ENCODE measurements at places on chromosomes 6 and 20.

DNA sequence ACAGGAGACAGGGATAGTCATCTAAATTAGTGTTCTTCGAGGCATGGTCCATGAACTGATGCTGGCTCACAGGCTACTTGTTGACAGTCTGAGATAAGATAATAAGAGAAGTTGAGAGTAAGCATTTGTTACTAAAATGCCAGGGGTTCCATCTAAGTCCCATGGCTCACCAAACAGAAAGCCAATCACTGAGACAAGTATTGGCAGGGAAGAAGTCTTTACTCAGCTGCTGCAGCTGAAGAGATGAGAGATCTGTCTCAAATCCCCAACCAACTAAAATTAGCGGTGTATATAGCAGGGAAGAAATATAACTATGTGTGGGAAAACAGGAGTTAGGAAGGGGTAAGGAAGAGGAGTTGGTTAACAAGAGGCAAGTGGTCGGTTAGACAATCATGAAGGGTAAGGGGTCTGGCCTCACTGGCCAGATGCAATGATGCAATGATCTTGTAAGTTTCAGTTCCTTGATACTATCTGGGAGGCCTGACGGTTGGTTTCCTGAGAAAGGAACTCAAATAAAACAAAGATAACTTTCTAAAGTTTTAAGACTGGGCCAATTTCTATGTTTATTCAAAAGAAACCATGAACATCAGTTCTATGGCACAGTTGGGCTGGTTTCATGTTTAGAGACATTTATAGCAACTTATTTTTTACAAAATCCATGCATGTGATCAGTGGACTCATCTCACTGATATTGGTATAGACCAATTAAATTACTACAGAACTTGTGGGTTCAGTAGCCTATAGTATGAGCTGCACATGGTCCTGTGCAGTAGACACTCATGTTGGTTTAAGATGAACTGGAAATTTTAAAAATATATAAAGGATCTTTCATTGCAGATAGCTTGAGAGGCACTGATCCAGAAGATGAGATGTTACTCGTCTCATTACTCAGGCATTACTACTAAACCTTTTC is 9.9 kb upstream of the HEBP2 start:
- no peak for DNase-seq

DNA sequence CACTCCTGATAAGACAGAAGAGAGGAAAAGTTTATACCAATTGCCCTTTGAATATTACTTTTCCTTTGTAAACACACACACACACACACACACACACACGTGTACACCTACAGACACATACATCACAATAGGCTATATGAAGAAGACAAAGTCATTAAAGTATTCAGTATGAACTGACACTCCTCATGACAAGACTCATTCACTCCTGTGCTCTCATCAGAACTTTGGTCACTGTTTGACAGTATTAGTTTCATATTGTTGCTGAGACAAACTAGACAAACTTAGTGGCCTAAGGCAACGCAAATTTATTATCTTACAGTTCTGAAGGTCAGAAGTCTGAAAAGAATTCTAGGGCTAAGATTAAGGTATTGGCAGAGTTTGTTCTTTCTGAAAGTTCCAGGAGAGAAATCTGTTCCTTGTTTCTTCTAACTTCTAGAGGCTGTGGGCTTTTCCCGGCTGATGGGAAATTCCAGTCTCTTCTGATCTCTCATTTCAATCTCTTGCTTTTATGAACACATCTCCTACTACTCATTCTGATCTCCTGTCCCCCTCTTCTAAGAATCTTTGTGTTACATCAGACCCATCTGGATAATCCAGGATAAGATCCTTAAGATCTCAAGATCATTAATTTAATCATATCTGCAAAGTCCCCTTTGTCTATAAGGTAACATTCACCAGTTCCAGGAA is 171.3 kb downstream of the HACE1 start:
- no peak for DNase-seq

GRCh38 chr6:45702849-45703739 is 312.6 kb downstream of the CLIC5 start:
- no peak for DNase-seq

GRCh38 chr20:45925821-45926506 is 8.5 kb upstream of the PCIF1 start:
- DNase-seq = no peak

- no peak for DNase-seq
Measured at GRCh38 chr6:35409245-35409644, 42.9 kb upstream of the FANCE start.

- DNase-seq = no peak
Measured at GRCh38 chr6:170187669-170188566, 103.0 kb downstream of the DLL1 start.

- DNase-seq = no peak
Measured at GRCh38 chr6:7114744-7115458, 7.1 kb downstream of the RREB1 start.

GRCh38 chr20:48492715-48493070 is 335.1 kb downstream of the PREX1 start:
- DNase-seq = no peak

- DNase-seq = no peak
Measured at GRCh38 chr6:116349216-116349615, 21.5 kb upstream of the DSE start.

DNA sequence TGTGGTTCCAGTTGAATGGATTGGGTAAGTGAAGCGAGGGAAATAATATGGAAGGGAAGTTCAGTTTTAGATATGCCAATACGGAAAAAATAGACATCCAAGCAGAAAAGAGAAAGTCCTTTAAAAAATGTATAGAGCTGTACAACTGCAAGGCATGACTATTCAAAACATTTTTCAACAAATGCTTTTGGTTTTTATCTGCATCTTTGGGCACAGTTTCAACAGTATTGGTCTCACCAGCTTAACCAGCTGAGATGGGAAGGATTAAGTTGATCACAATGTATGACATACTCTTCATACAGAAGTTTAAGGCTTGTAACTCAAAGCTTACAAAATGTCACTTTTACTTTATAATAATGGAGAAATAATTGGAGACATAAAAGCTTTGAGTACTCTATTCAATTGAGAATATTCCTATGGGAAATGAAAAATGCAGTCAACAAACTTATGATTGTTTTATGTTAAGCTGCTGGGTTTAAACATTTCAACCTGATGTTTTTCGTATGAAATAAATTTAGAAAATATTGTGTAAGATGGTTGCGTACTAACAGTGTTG is 16.3 kb upstream of the UTRN start:
- DNase-seq = no peak

DNA sequence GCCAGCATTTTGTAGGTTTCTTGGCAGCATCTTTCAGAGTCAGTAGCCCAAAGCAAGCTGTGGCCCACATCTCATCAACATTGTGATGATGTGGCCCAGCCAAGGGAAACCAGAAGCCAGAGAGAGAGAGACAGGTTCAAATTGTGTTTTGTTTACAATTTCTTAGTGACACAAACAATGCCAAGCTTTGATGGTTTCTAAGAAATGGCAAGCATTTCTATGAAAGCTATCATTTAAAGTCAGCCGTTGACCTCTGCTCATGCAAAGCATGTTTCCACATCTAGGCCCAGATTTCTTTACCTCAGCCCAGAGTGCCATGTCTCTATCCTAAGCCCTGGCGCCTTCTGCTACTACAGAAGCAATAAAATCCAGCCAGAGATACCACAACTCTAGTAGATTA is 32.9 kb downstream of the GCM1 start:
- DNase-seq = no peak

GRCh38 chr20:9503526-9504245 is 10.7 kb upstream of the LAMP5 start:
- no peak for DNase-seq

GRCh38 chr6:6575143-6575542 is 13.4 kb upstream of the LY86 start:
- no peak for DNase-seq

- DNase-seq = no peak
Measured at GRCh38 chr6:6058054-6058444, 51.3 kb upstream of the NRN1 start.

DNA sequence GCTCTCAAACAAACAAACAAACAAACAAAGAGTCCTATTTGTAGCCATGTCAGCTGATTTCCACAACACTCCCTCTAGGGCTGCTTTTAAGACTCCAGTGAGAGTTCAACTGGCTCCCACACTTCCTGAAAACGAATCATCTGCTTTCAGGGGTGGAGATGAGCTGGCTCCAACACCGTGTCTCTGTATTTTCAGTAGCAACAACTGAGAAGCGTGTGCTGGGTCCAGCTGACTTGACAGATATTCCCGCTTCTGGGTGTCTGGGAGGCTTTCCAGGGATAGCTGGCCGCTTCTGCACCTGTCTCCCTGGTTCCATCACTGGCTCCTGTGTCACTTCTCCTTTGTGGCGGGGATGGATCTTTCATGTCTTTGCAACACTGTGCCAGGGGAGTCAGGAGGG is 272.5 kb upstream of the SOX4 start:
- DNase-seq = no peak

DNA sequence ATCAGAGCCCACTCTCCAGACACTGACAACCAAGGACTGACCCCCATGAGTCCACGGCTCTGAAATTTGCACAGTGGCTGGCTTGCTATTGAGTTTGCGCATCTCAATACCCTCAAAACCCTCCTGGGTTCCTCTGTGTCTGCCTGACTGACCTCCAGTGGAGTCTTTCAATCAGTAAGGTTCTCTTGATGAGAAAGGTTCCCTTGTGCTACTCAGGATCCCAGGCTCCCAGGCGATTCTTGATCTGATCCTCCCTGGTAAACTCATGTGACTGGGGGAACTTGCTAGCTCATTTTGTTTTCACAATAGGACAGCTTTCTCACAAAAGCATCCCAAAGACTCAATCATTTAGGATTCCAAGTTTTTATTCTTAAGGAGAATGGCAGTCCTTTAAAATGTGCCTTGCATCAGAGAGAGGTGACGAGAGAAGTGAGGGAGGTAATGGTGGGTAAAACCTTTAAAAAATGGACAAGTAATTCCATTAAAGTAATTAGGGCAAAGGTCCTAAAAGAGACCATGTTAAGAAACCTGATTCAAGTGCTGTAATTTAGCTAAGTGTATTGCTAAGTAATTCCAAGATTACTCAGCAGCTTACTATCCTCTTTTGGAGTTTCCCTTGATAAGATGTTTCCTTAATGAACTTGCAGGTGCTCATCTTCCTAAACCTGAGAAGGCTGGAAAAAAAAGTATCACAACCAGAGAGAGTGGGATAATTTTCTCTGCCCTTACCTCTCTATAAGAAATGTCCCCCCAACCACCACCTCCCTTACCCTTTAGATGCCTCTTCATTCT is 304.7 kb upstream of the SGK1 start:
- no peak for DNase-seq

DNA sequence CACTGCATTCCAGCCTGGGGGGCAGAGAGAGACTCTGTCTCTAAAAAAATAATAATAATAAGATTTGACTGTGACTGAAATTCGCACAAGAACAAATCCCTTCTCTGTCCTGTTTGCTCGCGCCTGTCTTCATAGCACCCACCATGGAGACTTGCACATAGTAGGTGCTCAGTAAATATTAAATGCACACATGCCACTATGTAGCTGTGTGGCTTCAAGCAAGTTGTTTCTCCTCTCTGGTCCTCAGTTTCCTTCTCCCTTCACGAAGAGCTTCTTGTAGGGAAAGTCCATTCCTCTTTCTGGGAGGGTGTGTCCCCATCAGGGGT is 15.4 kb upstream of the PTGIS start:
- DNase-seq = no peak

- no peak for DNase-seq
Measured at GRCh38 chr6:167350275-167350696, 25.4 kb downstream of the TTLL2 start.

DNA sequence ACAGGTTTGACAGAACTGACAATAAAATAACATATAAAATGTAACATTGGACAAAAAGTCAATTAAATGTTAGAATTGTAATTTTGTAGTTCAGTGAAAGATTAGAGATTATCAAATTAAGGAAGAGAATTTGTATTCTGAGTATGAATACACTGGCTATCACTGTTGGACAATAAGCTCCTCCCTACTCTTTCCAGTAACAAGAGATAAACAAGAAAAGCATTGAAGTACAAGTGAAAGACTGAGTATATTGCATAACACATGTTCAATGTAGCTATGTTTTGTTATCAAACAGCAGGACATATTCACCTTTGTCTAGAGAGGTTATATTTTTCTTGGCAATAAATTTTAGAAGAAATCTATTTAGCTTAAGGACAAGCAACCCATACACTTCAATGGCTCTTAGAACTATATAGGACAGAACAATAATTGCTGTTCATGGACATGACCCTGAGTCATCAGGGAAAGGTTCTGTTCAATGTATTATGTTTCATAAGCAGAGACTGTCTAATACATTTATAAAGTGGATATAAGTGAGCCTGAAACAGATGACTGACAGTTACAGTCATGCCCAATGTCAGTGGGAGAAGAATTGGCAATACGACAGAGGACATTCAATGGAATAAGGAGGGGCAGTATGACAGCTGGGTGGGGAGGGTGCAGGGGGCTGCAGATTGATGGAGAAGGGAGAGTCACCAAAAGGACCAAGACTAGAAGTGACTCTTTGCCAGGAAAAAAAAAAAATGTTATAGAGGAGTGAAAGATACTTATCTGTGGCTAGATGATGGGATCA is 520.4 kb downstream of the FRK start:
- DNase-seq = no peak

GRCh38 chr6:348860-349396 is 42.6 kb upstream of the IRF4 start:
- no peak for DNase-seq

- no peak for DNase-seq
Measured at GRCh38 chr6:116291701-116292396, 12.1 kb upstream of the TSPYL1 start.

DNA sequence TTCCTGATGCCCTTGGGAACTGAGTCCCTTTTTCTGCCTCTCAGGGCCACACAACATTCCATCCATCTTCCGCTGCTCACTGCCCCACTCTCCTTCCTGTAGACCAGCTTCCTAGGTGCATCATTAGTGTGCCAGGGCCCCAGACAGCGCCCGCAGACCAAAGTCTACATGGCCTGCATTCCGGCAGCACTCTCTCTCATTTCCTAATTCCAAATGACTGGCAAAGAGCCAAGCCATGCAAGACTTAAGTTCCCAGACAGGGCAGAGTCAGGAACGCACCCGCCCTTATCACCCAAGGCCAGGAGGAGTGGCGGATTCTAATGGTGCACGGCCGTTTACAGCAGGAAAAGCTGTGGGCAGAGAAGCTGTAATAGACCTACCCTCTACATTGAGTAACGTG is 159.8 kb upstream of the ARID1B start:
- DNase-seq = no peak

GRCh38 chr6:126063512-126064146 is 77.3 kb downstream of the TRMT11 start:
- DNase-seq = no peak

DNA sequence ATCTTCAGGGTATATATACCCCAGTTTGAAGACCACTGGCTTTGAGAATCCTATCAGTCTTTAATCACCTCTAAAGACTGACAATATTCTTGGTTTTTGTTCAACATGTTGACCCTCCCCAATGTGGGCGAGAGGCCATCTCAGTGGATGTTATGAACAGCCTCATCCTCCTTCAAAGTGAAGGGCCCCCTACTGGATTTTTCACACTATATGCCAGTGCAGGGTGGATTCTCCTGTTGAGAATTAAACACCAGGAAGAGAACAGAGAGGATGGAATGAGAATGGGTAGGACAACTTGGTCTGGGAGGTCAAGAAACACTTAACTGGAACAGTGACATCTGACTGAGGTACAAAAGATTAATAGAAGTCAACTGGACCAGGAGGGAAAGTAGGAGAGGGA is 327.1 kb downstream of the MAFB start:
- no peak for DNase-seq

GRCh38 chr6:168029459-168030217 is 32.2 kb downstream of the KIF25 start:
- DNase-seq = no peak

- DNase-seq = no peak
Measured at GRCh38 chr6:4608361-4609115, 167.7 kb upstream of the CDYL start.

- no peak for DNase-seq
Measured at GRCh38 chr20:60900618-60901017, 351.4 kb upstream of the CDH4 start.
